A549 treated with GW870086 at 1 μM for 4 hours (cell line): ENCODE measurements at places on chromosomes 4 and X. TPM values are rescaled to one million over a fixed set of nuclear protein-coding genes. Genes with fewer than 3 reads are reported as not detected.

UXT gene
- 171 to 195 TPM (median 184 TPM) in 5 replicates for total RNA-seq

PHEX gene
- total RNA-seq, result 0.30 to 0.48 TPM (median 0.44 TPM) in 5 replicates

CXCL11 gene
- total RNA-seq, result 0.13 to 0.19 TPM (median 0.15 TPM) in 3 of 5 replicates, not detected in the others

MAGEE1 gene
- total RNA-seq, result 3.7 to 4.8 TPM (median 4.1 TPM) in 5 replicates
